ENCODE measurements at places on chromosomes 7 and 10.

GRCh38 chr7:78953726-78954363 is 499.6 kb downstream of the MAGI2 start:
- no peak for DNase-seq

GRCh38 chr7:64959072-64959747 is 31.6 kb downstream of the ZNF117 start:
- DNase-seq = no peak

GRCh38 chr10:43961523-43962345 is 313.1 kb upstream of the ZNF32 start:
- no peak for DNase-seq

GRCh38 chr7:151053096-151053495 is 4.6 kb downstream of the CDK5 start:
- no peak for DNase-seq

GRCh38 chr7:138095972-138096935 is 20.0 kb downstream of the AKR1D1 start:
- no peak for DNase-seq

- no peak for DNase-seq
Measured at GRCh38 chr7:2296832-2297231, 17.4 kb downstream of the SNX8 start.

DNA sequence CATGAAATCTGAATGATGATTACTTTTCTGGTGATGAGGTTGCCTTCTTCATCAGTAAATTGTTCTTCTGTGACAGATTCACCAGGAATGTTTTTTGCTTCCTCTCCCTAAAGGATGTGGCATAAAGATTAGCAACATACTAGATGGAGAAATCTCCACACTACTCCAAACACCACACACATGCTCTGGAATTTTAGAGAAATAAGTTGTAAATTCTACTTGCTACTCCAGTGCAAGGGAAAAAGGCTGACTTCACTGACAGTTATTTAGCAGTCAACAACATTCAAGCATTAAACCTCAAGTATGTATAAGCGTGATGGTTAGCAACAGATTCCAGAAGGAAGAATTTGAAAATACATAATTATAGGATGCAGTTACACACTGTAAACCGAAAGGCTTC is 137.9 kb upstream of the CCDC6 start:
- no peak for DNase-seq

GRCh38 chr10:16116404-16117304 is 256.3 kb upstream of the MINDY3 start:
- DNase-seq = no peak

GRCh38 chr10:51367694-51368093 is 293.4 kb downstream of the PRKG1 start:
- DNase-seq = no peak

DNA sequence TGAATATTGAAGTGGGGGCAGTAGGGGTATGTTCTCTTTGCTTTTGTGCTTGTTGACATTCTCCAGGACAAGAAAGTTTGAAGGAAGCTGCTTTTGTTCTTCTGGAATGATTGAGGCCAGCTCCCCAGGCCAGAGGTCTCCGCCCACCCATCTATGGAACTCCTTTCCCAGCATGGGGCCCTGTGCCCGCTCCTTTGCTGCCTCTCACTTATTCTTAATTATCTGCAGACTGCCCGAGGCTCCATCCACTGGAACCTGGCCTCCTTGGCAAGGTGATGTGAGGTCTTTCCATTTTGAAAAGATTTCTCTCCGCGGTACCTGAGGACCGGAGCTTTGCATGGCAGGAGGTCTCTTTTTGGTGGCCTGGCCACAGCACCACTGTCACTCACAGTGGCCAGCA is 39.3 kb upstream of the MKI67 start:
- DNase-seq = no peak

DNA sequence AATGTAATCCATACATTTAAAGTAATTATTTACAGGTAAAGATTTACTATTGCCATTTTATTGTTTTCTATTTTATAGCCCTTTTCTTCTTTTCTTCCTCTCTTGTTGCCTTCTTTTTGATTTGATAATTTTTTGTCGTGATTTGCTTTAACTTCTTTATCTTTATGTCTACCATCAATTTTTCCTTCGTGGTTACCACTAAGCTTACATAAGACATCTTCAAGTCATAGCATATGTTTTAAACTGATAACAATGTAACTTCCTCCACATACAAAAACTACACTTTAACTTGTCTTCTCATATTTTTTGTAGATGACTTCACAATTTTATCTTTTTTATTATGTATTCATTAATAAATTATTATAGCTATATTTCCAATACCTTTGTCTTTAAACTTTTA is 316.6 kb downstream of the PLXDC2 start:
- no peak for DNase-seq

DNA sequence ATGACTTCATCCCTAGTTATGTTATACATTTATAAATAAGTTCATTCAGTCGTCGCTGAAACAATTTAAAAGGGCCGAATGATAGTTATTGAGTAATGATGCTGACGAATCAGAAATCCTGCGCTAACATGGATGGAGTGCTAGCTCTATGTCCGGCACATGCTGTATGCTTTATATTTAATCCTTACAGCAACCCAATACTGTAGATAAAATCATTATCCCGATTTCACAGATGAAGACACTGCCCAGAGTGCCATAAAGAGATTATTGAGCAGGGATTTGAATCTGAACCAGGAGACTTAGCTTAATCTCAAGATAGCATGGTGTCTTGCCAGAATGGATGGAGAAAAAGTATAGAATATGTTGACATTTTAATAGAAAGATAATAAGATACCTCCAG is 1.1 kb upstream of the ICA1 start:
- DNase-seq = no peak

DNA sequence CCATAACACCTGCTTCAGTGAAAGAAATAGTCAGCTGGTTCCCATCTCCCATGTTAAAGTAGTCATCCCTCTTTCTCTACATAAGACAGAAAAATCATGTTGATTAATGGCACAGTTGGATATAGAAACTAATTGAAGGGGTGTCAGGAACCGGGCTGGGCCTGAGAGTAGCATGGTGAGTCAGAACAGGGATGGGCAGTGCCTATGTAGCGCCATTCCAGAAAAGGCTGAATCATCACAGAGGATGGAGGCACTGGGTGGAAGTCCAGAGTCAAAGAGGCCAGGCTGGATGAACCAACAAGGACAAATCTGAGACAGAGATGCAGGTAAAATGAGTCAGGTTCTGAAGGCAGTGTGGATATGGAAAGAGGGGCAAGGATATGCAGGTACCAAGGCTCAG is 201.2 kb downstream of the LHFPL3 start:
- DNase-seq = no peak

DNA sequence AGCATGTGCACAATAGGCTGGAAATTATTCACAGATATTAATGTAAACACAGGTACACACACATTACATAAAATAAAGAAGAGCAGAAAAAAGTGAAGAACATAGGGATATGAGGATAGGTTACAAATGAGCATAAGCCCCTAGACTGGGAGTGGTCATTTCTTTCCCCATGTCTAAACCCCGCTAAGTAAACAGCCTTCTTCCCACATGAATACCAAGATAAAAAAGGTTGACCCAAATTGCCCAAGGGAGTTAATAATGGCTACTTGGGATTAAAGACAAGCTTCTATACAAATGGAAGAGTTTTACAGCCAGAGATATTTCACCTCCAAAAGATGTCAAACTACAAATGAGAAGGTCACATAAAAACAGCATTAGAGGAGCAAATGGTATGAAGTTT is 527.1 kb upstream of the CELF2 start:
- DNase-seq = no peak

DNA sequence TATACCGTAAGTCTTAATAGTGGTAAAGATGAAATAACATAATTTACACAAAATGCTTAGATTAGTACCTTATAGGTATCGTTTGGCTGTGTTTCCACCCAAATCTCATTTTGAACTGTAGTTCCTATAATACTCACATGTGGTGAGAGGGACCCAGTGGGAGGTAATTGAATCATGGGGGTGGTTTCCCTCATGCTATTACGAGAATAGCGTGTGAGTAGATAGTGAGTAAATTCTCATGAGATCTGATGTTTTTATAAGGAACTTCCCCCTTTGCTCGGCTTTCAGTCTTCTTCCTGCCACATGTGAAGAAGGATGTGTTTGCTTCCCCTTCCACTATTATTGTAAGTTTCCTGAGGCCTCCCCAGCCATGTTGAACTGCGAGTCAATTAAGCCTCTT is 426.3 kb upstream of the POT1 start:
- DNase-seq = no peak

DNA sequence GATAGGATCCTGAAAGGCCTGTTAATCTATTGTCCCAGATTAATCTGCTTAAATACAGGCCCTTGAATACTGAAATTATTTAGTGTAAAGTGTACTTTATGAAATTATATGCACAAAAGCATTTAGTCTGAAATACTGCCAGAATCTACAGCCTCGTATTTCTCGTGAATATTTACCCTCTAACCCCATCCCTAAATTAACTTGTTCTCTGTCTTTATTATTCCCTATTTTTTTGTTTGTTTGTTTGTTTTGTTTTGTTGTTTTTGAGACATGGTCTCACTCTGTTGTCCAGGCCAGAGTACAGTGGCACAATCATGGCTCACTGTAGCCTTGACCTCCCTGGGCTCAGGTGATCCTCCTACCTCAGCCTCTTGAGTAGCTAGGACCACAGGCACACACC is 2.7 kb upstream of the CPED1 start:
- no peak for DNase-seq

GRCh38 chr10:128751284-128751683 is 625.1 kb upstream of the MKI67 start:
- no peak for DNase-seq

GRCh38 chr7:46753662-46754061 is 828.2 kb downstream of the TNS3 start:
- no peak for DNase-seq

GRCh38 chr7:11313801-11314200 is 340.1 kb downstream of the PHF14 start:
- no peak for DNase-seq

GRCh38 chr10:14653271-14654161 is 121.2 kb downstream of the FAM107B start:
- no peak for DNase-seq

DNA sequence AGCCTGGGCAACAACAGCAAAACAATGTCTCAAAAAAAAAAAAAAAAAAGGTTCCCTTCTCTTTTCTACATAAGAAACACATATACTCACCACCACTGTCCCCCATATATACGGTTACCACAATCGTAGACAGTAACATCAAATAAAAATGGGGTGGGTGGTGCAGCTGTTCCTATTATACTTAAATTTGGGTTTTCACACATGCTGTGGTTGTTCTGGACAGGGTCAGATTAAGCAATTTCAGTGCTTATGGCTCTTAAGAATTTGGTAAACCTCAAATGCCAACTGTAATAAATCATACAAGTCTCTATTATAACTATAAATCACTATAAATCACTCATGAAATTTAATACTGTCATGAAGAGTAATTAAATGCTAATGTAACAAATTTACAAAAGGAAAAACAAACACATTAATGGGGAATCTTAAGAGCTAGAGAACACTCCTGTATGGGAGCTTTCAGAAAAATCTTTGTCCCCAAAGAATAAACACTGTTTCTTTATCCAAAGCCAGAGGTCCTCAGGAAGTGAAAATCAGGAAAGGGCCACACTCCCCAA is 143.6 kb downstream of the GLI3 start:
- DNase-seq = no peak

DNA sequence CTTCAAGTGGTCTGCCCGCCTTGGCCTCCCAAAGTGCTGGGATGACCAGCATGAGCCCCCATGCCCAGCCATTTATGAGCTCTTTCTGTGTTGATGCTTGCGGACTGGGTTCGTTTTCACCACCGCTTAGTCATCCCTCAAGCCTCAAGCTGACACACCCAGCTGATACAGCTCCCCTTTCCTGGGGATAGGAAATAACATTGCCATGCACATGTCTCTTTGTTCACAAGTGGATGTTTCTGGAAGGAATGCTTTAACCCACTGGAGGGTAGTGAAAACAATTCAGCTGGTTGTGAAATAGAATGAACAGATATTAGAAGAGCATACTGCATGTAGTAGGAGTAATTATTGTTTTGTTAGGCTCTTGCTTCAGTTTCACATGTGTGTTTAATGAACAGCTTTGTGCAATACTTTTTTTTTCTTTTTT is 8.5 kb upstream of the METTL27 start:
- DNase-seq = no peak

GRCh38 chr10:126849646-126850045 is 55.6 kb upstream of the DOCK1 start:
- DNase-seq = no peak

DNA sequence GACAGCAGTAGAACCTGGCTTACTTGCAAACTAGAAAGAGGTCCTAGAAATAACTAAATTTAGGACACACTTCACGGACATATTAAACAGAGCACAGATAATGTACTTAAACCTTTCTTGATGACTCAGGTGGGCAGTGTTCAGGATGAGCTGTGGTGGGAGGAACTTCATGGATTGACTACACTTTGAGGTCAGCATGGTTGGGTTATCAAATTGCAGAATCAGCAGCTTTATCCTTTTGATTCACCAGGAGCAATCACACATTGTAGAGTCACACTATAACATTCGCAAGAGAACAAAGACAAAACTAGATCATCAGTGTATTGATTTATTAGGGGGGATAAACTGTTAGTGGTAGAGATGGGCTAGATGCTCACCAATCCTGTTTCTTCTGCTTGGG is 38.6 kb upstream of the AGK start:
- DNase-seq = no peak

GRCh38 chr7:42238709-42239366 is 1.8 kb upstream of the GLI3 start:
- no peak for DNase-seq

DNA sequence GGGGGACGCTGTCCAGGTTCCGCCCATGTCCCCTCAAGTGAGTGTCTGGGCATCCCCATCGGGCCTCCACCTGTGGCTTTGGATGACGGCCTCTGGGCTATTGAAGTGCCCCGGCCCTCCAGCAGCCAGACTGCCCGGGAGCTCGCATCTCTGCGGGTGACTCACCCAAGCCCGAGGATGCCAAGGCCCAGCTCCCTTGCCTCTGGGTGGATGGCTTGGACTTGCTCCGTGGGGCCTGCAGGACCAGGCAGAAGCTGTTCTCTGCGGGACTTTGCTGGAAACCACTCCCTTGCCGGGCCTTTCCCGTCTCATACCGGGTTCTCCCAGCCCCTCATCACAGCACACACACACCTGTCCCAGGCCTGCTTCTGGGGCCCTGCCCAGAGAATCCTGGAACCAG is 22.4 kb downstream of the DPYSL4 start:
- DNase-seq = no peak

GRCh38 chr7:90211391-90212148 is at the start of gene STEAP2:
Gene STEAP2 (plus strand): TSS chr7:90211740. CDS start chr7:90225083, 13,343 bp downstream.
- peak; percentile 10 for DNase-seq

DNA sequence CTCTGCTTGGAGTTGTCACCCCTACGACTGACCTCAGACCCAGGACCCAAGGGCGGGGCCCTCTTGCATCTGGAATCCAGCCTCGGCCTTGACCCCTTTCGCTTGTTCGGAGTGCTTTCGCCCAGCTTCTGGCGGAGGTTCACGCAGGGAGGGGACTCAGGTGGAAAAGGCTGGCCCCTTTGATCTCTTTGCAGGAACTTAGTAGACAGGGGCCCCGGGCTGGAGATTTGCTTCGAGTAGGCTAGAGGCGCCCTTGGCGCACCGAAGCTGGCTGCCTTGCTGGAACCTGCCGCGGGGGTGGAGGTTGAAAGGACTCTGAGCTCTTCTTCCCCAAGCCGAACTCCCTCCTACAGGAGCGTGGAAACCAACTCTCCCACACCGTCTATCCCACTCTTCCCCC is 255.1 kb downstream of the OTUD1 start:
- DNase-seq = no peak
